ENCODE measurements at places on chromosomes 7 and 10.

- no peaks in the 10 kb centered on the region for H3K27me3 ChIP-seq
- peaks cover 21% of the 10 kb centered on the region for H3K4me1 ChIP-seq
- H3K36me3 ChIP-seq = peaks cover 11% of the 10 kb centered on the region
- no peak overlapping the region for H3K4me3 ChIP-seq
Measured at GRCh38 chr7:46781901-46782439, 799.9 kb downstream of the TNS3 start.

DNA sequence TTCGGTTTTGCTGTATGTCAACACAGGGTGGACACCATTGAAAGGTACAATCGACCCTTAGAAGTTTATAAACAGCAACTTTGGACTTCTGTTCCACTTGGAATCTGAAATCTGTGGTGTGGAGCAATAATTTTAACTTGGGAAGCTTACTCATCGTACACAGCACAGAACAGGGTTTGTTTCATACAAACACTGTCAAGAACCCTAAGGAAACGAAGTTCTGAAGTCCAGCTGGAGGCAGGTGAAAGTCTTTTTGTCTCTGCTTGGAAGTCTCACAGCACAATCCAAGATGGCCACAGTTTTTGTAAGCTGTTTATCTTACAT lies 31.5 kb downstream of the NMT2 start:
- no peak overlapping the region for H3K4me3 ChIP-seq
- H3K27me3 ChIP-seq = no peaks in the 10 kb centered on the region
- peaks cover 62% of the 10 kb centered on the region for H3K36me3 ChIP-seq
- H3K27ac ChIP-seq = no peak overlapping the region

GRCh38 chr7:64884913-64885370 lies 18.1 kb upstream of the ZNF273 start:
- H3K27ac ChIP-seq = no peak overlapping the region
- peaks cover 20% of the 10 kb centered on the region for H3K36me3 ChIP-seq
- H3K27me3 ChIP-seq = peaks cover 17% of the 10 kb centered on the region

DNA sequence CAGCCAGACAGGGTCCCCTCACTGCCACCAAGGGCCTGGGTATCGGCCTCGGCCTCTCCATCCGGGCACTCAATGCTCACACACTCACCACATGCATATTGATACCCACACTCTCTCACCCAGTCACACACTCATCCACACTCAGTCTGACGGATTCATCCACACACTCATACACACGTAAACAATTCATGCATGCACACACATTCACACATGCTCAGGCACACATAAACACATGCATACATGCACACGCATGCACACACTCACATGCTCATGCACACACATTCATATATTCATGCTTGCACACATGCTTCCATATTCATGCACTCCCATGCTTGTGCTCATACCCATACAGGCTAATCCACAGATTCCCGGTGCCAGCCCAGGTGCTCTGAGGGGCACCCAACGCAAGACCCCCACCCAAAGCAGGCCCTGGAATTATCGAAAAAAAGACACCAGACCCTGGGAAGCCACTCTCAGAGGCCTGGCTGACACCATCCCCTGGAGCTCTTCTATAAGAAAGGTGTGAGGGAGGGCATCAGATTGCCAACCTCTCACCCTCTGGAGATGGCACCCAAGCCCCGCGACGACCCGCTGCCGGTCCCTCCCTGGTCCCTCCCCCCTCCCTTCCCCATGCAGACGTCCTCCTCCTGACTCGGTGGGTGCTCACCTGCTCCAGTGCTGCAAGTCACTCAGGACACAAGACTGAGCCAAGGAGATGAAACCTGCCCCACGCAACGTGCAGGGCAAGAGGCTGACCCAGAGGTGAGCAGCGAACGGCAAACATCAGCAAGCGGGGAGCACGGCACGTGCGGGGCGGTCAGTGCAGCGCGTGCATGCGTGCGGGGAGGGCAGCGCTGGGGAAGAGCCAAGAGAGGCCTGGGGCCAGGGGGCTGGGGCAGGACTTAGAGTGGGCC lies 15.2 kb downstream of the STK32C start:
- H3K4me1 ChIP-seq = no peaks in the 10 kb centered on the region
- H3K27ac ChIP-seq = no peak overlapping the region
- H3K36me3 ChIP-seq = no peaks in the 10 kb centered on the region
